NCI-H460 (cell line): ENCODE measurements at places on chromosomes 6 and 20. TPM values are rescaled to one million over a fixed set of nuclear protein-coding genes. Genes with fewer than 3 reads are reported as not detected.

Gene GLP1R
- total RNA-seq: not detected in 2 replicates

Gene RPL10A
- total RNA-seq: 2,150 and 2,255 TPM in 2 replicates

Gene OOEP
- not detected in 2 replicates for total RNA-seq

Gene PGC
- not detected in 2 replicates for total RNA-seq

Gene KCNK15
- 1.0 and 1.2 TPM in 2 replicates for total RNA-seq

Gene NNAT
- total RNA-seq: not detected in 2 replicates

Gene MYLK2
- 0.10 TPM in 1 of 2 replicates, not detected in the other for total RNA-seq

Gene C4B
- 0.69 and 0.87 TPM in 2 replicates for total RNA-seq

Gene CNR1
- not detected in 2 replicates for total RNA-seq

Gene SLC2A4RG
- total RNA-seq: 15.5 and 19.4 TPM in 2 replicates

Gene SYNJ2
- total RNA-seq: 3.4 and 4.9 TPM in 2 replicates

Gene LY86
- total RNA-seq: not detected in 2 replicates

Gene DNAH8
- total RNA-seq: not detected in 2 replicates

Gene ADGRB3
- total RNA-seq: 2.3 and 3.2 TPM in 2 replicates

Gene SLC2A10
- 0.23 and 0.30 TPM in 2 replicates for total RNA-seq

Gene MYH7B
- total RNA-seq: 0.05 and 0.49 TPM in 2 replicates

Gene RIN2
- total RNA-seq: 40.8 and 42.4 TPM in 2 replicates

Gene MOG
- total RNA-seq: not detected in 2 replicates

Gene GPLD1
- total RNA-seq: 0.63 and 1.6 TPM in 2 replicates

Gene TRPC4AP
- 43.3 and 49.5 TPM in 2 replicates for total RNA-seq

Gene HLA-DRA
- total RNA-seq: 0.12 TPM in 1 of 2 replicates, not detected in the other

Gene ABHD16B
- total RNA-seq: not detected in 2 replicates

Gene DEFB129
- total RNA-seq: not detected in 2 replicates

Gene CYP39A1
- total RNA-seq: 9.1 and 10.6 TPM in 2 replicates

Gene ZBTB22
- 8.6 and 8.7 TPM in 2 replicates for total RNA-seq

Gene FAM217A
- total RNA-seq: not detected in 2 replicates

Gene IRF4
- total RNA-seq: 0.67 and 1.0 TPM in 2 replicates
